Fibroblast of skin of right quadriceps (primary cell): ENCODE measurements at places on chromosomes 13 and 19.

DNA sequence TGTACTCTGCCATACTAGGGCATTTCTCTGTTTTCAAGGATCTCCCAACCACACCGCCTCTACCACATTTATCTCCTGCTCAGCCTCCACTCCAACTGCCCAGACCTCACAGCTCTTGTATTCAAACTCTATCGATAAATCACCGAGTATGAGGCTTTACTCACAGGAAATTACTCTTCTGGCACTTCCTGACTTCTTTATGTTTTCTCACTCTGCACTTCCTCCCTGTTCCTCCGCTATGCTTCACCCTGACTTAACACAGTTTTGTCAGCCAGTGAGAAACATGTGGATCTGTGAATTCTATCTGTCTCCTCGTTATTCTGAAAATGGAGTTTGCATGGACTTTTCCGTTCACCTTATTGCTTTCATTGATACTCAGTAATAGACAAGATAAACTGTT is 2.6 kb upstream of the CARD8 start:
- peak; percentile 36 for DNase-seq

DNA sequence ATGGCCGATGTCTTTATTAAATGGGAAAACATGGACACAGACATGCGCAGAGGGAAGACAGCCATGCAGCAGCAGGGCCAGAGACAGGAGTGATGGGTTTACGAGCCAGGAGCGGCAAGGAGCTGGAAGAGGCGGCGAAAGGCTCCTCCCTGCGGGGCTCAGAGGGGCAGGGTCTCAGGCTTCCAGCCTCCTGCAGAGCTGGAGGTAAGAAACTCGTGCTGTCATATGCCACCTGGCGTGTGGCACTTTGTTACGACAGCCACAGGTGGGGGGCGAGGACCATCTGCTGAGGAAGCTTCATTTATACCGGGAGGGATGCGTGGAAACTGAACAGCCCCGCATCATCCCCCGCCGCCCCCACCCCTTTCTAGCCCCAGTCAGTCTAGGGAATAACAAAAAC is 52.0 kb upstream of the SPACA7 start:
- DNase-seq = no peak

- no peak for DNase-seq
Measured at GRCh38 chr13:23146006-23146405, 34.8 kb upstream of the SGCG start.

DNA sequence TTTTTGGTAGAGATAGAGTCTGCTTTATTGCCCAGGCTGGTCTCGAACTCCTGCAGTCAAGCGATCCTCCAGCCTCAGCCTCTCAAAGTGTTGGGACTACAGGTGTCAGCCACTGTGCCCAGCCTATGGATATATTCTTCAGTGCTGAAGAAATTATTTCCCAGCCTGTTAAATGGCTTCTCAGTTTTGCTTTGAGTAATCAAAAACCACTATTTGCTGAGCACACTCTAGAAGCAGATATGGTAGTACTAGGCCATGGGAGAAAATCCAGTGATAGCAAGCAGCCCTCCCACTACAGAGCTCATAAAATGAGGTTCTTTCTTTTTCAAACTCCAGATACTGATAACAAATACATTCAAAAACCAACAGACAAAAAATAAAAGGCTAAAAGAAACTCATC is 80.6 kb upstream of the CLDN10 start:
- no peak for DNase-seq
